Activated CD4-positive, CD25-positive, alpha-beta regulatory T cell (primary cell): ENCODE measurements at places on chromosomes 7 and 10.

- no peak for DNase-seq
These were observed 64.8 kb upstream of the GRM8 start for GRCh38 chr7:127317447-127317961.

DNA sequence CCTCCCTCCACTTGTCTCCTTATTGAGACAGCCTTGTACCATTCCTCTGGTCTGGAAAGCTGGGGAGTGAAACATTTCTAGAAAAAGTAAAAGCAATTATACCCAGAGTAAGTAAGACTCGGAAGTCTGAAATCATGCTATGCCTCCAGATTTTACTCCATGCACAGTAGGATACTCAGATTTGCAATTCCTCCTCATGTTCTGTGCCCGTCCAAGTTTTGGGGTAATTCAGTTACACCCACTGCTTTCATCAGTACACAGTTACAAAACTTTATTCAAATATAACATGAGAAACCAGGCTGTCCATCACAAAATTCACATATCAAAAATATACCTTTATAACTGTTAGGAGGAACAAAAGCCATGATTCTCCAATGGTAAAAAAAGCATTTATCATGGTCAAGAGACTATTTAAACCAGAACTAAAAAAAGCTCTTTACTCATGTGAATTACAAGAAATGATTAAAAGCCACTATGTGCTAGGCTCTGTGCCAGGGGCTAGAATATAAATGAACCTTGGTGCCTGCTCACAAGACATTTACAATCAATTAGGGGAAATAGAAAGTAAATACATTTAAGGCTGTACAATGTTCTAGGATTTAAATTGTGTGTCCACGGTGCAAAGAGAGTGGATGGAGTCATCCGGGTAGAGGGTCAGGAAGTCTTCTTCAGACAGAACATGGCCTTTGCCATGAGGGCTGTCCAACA is 320.2 kb downstream of the ELMO1 start:
- DNase-seq, result no peak

- DNase-seq, result no peak
These were observed 141.6 kb downstream of the TSPAN12 start for GRCh38 chr7:120716307-120716706.

GRCh38 chr7:143361552-143362130 is 872 bp downstream of the FAM131B start:
- DNase-seq, result no peak

DNA sequence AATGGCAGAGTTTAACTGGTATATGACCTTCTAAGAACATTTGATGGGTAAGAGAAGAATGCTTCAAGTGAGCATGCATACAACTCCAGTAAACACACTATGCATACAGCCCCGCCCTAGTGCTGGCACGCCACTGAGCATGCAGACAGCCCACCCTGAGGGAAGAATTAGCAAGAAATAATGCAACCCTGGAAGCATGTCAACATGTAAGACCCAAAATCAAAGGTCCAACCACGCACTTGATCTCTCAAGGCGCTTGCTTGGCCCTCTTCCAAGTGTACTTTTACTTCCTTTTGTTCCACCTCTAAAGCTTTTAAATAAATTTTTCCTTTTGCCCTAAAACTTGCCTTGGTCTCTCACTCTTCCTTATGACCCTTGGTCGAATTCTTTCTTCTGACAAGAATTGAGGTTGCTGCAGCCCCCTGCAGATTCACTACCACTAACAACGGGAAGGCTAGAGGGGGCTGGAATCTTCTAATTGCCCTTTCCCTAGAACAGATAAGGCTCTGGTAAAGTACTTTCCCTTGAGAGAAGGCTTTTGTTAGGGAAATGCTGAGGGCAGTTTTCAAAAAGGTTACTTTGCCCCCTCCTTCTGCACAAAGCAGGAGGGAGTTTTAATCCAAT is 3.4 kb downstream of the FAM24B start:
- no peak for DNase-seq

DNA sequence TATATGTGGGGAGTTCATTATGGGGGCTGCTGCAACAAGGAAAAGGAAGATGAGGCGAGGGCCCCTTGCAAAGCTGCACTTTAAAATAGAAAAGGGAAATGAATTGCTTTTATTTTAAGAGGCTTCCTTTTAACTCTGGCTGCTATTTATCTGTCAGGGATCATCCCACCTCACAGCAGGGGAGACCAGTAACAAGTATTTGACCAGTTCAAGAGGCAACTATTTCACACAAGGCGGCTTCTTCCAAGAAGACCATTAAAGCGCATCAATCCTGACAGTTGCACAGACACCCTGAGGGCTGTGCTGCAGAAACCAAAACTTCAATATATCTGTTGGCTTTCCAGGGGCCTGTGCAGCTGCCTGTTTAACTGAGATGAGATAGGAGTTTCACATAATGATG is 1009.2 kb downstream of the SORCS3 start:
- no peak for DNase-seq
